NCI-H526 treated with DMSO at 0.1 percent for 48 hours (cell line): ENCODE measurements at places on chromosomes 12 and 14.

DNA sequence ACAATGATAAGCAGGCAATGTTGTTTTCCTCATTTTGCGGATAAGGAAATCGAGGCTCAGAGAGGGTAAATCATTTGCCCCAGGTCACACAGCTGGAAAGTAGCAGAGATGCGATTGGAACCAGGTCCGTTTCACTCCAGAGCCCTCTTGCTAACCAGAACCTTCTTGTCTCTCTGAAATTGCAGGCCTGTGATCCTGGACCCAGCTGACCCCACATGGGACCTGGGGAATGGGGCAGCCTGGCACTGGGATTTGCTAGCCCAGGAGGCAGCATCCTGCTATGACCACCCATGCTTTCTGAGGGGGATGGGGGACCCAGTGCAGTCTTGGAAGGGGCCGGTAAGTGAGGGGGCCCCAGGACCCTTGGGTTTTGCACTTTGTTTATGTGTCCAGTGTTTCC is 9.5 kb downstream of the OAS3 start:
- no peak for DNase-seq

- DNase-seq = no peak
Measured at GRCh38 chr14:50805396-50805795, 25.6 kb downstream of the NIN start.

- no peak for DNase-seq
Measured at GRCh38 chr12:3207858-3208257, 130.7 kb downstream of the TSPAN9 start.

GRCh38 chr12:95859344-95859816 is 628 bp downstream of the SNRPF start:
- peak; percentile 27 for DNase-seq

- DNase-seq = no peak
Measured at GRCh38 chr12:65838330-65838976, 14.2 kb downstream of the HMGA2 start.
